DMS79 (cell line): ENCODE measurements at places on chromosomes 13 and 19.
A peak's percentile ranks its signal among the peaks of the same experiment; 100 is the strongest.

GRCh38 chr13:33244210-33244906, 41.2 kb downstream of the STARD13 start:
- peak; percentile 10 for DNase-seq

DNA sequence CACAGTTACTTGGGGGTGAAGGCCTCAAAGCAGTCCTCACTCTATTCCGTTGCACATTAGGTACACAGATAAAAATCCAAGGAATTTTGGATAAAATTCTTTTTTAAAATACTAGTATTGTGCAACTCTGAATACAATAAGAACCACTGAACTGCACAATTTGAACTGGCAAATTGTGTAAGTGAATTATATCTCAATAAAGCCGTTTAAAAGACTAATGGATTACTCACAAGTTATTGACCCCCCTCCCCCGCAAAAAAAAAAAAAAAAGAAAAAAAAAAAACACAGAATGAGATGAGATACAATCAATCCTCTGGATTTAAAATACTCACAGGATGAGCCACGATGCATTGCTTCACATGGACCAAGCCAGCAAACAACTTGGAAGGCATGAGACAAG, 86.4 kb downstream of the CRYL1 start:
- no peak for DNase-seq

DNA sequence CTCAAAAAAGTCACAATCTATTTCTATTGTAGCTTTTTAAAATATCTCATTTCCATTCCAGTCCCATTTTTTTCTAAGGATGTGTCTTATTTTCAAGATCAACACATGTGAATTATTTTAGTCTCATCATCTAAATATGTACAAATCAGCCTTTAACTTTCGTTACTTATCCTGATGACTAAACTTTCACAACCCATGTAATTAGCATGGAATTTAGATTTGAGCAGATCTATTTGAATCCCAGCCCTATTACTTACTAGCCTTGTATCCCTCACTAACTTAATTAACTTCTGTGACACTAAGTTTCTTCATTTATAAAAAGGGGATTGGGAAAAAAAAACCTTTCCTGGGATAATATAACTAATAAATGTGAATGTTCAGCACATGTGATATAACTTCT, 81.1 kb downstream of the UFM1 start:
- DNase-seq, result no peak

- no peak for DNase-seq
Measured at GRCh38 chr13:50685491-50685890, 158.0 kb downstream of the DLEU7 start.

DNA sequence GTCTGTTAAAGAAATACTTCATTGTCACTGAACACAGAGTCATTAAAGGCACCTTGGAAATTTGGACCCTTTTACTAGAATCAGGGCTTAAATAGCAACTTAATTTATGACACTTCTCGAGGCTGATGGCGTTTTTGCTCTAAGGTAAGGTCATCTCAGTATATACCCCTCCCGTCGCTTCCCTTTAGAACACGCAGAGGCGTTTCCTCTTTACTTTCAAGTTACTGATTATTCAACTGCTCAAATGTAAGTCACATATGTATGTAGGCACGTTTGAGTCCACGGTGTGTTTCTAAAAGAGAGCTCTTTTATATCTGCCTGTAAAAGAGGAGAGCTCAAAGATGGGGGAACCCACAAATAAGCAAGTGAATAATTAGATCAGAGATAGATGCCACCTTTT, 181.5 kb downstream of the TSHZ3 start:
- no peak for DNase-seq

DNA sequence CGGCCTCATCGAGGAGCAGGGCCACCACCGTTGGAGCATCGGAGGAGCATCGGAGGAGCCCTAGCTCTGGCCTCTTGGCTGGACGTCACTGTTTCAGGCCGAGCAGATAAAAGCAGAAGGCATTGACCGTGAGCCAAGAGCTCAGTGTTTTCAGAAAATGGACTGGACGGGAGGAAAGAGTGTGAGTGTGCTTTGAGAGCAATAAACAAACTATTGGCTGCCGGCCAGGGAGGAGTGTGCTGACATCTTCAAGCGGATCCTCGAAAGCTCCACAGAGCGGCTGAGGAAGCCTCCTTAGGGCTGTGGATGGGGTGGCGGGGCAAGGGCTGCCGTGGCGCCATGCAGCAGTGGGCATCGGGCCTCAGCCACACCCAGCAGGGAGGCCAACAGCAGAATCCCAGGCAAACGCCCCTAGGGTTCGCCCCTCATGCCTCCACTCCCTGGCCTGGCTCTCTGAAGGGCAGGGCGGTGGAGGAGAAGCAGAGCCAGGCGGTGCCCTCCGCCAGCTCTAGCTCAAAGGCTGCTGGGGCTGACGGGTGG, 41.8 kb downstream of the IRS2 start:
- peak; percentile 83 for DNase-seq

DNA sequence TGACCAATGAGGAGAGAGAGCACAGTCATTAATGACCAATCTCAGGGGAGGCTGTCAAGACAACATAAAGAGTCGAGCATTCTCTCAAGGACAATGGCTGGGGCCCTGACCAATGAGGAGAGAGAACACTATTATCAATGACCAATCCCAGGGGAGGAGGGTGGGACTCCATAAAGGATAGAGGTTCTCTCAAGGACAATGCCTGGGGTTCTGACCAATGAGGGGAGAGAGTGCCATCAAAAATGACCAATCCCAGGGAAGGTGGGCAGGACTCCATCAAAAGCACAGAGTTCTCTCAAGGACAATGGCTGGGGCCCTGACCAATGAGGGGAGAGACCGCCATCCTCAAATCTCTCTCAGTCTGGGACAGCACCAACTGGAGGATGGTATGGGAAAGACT, 3.3 kb upstream of the KLK11 start:
- no peak for DNase-seq

DNA sequence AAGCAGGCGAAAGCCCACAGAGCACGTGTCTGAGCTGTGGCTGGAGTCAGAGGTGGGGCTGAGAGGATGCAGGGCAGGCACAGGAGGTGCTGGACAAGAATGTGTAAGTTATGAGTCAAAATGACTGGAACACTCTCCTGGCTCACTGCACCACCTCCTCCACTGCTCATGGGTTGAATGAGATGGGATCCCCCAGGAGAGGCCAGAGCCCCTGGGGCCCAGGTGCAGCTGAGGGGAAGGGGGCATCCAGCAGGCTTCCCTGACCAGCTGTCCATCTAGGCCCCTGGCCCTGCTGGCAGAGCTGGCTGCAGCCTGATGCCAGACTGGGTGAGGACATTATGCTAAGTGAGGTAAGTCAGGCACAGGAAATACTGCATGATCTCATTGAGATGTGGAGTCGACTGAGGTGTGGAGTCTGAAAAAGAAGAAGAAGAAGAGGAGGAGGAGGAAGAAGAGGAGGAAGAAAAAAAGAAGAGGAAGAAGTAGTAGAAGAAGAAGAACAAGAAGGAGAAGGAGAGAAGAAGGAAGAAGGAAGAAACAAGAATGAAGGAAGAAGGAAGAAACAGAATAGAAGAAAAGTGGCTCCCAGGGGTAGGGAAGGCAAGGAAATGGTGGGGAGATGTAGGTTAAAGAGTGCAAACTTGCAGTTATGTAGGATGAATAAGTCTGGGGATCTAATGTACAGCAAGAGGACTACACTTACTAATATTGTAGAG, 747.4 kb downstream of the UQCRFS1 start:
- DNase-seq, result no peak
